Effector memory CD4-positive, alpha-beta T cell (primary cell): ENCODE measurements at places on chromosomes 13 and 19.
A peak's percentile ranks its signal among the peaks of the same experiment; 100 is the strongest.

GRCh38 chr19:49020342-49020741, 3.5 kb upstream of the LHB start:
- no peak for DNase-seq

- DNase-seq, result no peak
These were observed 9.9 kb downstream of the PTH2 start for GRCh38 chr19:49413348-49413747.

DNA sequence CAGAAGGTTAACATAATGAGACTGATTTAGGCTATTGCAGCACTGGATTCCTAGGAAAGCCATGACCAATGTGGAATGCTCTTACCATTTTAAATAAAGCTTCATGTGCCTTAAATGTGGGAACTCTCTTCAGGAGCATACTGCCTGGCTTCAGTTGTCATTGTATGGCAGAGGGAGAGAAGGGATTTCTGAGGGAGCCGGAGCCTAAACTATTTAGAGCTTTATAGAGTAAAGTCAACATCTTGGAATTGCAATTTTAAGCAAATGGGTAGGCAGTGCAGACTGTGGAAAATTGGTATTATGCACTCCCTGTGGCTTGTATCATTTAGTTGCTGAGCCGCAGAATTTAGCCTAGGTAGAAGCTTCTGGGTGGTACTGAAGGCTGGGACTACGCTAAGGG, 2041.4 kb downstream of the PCDH9 start:
- DNase-seq, result no peak

- no peak for DNase-seq
These were observed 60.5 kb downstream of the PCCA start for GRCh38 chr13:100149389-100149788.

DNA sequence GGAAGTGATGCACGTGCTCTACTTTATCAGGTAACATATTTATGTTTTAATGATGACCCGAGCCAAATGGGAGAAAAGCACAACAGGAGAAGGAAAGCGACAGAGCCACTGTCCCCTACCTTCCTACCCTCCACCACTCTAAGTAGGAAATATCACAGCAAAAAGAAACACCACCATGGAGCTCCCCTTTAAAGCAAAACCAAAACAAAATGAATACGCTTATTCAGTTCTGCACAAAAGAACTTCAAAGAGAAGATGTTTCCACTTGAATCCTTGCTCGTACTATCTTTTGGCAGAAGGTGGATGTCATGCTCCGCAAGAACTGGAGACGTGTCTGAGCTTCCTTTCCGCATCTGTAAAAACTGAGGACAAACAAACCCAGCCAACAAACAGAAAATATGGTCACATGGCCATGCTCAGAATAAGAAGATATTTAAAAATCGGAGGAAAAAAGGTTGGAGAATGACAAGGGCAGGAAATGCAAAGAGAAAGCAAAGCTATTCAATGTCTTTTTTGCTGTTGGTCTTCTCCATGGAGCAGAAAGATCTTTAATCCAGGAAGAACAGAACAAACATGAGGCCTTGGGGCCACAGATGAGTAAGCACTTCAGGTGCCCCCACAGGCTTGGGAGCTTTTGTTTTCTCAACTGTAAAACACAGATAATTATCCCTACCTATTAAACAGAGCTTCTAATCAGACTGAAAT, 19.5 kb downstream of the N4BP2L1 start:
- no peak for DNase-seq

DNA sequence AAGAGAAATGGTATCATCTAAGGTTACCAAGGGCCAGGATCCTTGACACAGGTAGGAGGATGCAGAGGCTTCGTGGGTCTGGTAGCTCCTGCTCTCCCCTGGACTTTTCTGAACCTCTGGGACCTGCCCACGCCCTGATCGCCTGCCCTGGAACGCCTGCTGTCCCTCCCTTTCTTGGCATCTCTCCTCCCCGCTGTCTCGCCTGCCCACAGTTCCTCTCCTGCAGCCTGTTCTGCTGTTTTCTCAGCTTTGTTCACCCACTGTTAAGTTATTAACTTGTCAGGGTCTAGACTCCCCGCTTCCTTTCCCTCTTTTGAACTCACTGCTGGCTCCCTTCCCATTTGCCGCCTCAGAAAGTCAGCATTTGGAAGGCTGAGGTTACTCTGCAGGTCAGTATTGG, 19.8 kb downstream of the SERP2 start:
- DNase-seq, result no peak

DNA sequence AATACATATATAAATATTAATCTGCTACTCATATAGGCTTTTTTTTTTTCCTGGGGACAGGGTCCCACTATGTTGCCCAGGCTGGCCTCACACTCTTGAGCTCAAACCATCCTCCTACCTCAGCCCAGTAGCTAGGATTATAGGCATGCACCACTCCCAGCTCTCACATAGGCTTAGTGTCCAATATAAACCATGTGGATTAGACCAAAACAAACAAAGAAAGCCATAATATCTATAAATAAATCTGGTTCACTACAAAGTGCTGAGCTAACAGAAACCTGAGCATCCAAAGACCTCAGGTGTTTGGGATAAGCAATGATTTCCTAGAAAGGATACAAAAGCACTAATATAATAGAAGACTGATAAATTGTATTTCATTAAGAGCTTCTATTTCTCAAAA, 26.0 kb downstream of the TBC1D4 start:
- no peak for DNase-seq

- DNase-seq, result no peak
These were observed 10.0 kb upstream of the IZUMO2 start for GRCh38 chr19:50173127-50173526.

GRCh38 chr13:50030315-50030714, 15.1 kb downstream of the KCNRG start:
- DNase-seq, result no peak

- DNase-seq, result peak; percentile 56
These were observed 37.4 kb downstream of the SCGB2B2 start for GRCh38 chr19:34639491-34640085.

DNA sequence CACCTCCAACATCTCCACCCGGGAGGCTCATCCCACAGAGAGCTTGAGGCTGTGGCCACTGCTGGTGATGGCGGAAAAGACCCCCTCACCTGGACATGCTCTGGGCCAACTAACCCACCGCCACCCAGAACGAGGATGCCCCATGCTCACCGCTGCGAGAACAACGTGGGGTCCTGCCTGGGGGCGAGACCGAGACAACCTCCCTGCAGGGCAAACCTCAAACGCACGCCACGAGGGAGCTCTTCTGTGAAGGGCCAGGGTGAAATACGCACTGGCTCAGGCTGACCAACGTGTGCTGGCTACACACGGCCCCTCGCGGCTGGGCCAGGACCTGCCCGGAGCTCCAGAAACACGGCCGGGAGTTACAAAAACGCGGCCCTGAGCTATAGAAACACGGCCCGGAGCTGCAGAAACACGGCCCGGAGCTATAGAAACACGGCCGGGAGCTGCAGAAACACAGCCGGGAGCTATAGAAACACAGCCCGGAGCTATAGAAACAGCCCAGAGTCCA, 19.0 kb upstream of the PLPP2 start:
- no peak for DNase-seq

GRCh38 chr13:48132961-48133360, 38.1 kb upstream of the MED4 start:
- no peak for DNase-seq
